ENCODE measurements at places on chromosomes 12 and 14.
A peak's percentile ranks its signal among the peaks of the same experiment; 100 is the strongest.

DNA sequence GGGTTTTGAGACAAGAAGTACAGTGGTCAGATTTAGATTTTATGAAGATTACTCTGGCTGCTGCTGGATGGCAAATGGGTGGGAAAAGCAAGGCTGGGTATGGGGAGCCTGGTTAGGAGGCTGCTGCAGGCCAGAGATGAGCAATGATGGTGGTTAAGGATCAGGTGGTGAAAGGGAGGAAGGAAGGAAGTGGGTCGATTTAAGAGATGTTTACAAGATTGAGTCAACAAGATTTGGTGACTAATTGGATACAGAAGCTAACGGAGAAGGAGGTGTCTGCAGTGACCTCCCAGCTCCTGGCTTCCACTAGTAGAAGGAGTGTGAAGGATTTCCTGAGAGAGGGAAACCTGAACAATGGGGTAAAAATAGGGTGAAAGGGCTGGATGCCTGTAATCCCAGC, 18.7 kb downstream of the NOS1 start:
- DNase-seq: no peak

GRCh38 chr14:35189422-35189821, 67.1 kb downstream of the PRORP start:
- no peak for DNase-seq

DNA sequence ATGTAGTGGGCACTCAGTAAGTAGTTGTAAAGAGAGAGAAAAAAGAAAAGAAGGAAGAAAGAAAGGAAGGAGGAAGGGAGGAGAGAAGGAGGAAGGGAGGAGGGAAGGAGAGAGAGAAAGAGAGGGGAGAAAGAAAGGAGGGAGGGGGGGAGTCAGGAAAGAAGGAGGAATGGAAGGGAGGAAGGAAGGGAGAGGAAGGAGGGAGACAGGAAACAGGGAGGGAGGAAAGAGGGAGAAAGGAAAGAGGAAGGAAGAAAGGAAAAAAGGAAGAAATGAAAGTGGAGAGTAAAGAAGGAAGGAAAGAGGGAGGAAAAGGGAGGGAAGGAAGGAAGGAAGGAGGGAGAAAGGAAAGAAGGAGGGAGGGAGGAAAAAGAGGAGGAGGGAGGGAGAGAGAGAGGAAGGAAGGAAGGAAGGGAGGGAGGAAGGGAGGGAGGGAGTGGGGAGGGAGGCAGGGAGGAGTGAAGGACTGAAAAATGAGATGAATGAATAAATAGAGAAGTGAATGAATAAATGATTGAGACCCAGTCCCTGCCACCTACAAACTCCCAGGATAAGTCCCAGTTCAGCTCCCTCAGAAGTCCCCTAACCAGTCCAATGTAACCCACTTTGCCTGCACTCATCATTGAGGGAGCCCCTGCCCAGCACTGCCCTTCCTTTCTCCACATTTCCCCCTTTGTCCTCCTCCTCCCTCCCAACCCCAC, 739.0 kb upstream of the TBX3 start:
- DNase-seq: no peak

- no peak for DNase-seq
These were observed 1.2 kb upstream of the C14orf180 start for GRCh38 chr14:104578321-104578720.

DNA sequence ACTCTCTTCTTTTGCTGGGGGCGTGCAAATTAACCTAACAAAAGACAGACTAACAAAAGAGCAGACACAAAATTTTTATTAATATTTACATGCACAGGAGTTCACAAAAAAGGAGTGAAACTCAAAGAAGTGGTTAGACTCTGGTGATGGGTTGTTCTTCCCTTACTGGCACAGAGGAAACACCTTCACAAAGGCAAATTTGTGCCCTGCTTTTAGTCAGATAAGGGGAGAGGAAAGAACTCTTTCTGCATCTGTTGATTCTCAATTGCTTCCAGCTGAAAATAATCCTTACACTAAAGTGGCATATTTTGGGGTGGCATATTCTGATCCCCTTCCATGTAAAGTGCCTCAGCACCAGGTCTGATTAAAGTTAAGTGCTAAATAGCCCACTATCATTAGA, 190.2 kb upstream of the AMIGO2 start:
- no peak for DNase-seq

DNA sequence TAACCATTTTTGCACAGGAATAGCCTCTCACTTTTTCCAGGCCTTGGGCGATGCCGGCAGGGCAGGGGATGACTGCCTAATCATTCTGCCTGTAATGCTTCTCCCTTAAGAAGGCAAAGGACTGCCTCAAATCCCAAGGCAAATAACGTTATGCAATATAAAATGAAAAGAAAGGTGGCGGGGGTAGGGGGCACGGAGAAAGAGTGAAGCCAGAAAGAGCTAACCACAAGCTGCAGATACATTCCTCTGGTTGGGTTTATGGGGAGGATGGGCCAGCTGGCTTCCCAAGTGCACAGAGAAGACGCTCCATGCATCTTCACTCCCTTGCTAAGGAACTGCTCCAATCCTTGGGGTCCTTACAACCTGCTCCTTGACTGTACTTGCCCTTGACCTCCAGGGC, 229.5 kb downstream of the FOXN3 start:
- DNase-seq: no peak

- DNase-seq: no peak
These were observed 905.4 kb downstream of the SLC16A7 start for GRCh38 chr12:60501124-60501729.

DNA sequence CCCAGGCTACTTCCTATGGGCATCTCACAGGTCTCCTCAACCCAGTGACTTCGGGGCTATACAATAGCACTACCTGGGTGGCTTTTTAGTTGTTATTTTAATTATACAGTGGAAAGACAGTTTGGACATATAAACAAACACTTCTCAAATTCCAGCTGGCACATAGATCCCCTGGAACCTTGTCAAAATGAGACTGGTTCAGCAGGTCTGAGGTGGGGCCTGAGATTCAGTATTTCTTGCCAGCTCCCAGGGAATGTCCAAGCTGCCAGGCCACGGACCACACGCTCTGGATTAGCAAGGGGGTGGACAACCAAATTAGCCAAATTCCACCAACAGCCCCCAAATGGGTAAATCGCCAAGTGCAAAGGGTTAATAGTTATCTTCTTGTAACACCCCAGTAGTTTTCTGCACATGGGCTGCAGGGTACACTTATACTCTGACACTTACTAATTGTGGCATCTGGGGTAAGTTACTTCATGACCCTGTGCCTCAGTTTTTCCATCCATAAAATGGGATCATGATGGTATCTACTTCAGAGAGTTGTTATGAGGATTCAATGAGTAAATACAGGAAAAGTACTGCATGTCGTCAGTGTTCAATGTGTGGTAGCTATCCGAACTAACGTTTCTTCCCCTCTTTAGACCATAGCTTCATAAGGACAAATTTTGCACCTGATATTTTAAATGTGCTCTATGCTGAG, 789.4 kb upstream of the TBX3 start:
- DNase-seq: peak; percentile 32

DNA sequence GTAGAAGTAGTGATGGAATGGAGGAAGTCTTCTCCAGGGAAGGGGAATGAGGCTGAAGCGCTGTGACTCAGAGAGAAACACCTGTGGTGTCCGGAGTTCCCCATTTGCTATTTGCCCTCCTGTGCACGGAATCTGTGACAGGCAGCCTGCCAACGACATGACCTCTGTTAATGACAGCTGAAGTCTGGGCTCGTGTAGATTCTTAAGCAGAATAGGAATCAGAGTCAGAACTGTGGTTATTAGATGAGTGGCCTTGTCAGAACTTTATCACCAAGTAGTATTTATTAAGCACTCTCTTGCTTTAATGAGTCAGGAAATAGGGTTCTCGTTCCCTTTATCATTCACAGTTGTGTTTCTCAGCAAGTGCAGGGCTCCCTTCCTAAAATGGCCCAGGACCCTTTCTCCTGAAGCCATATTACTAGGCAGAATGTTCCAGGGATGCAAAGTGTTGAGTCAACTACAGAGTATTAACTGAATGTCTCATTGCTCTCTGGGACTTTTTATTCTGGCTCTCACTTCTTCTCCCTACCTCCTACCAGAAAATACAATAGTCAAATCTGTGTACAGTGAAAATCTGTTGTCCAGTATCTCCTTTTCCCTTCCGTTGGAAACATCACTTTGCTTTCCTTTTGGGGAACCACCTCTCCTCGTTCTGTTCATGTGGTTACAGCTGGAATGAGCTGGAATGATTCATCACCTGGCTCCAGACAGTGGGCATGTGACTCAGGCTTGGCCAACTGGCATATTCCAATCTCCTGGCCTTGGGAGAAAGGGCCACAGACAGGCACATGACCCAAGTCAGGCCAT, 77.8 kb upstream of the MAX start:
- DNase-seq: no peak

DNA sequence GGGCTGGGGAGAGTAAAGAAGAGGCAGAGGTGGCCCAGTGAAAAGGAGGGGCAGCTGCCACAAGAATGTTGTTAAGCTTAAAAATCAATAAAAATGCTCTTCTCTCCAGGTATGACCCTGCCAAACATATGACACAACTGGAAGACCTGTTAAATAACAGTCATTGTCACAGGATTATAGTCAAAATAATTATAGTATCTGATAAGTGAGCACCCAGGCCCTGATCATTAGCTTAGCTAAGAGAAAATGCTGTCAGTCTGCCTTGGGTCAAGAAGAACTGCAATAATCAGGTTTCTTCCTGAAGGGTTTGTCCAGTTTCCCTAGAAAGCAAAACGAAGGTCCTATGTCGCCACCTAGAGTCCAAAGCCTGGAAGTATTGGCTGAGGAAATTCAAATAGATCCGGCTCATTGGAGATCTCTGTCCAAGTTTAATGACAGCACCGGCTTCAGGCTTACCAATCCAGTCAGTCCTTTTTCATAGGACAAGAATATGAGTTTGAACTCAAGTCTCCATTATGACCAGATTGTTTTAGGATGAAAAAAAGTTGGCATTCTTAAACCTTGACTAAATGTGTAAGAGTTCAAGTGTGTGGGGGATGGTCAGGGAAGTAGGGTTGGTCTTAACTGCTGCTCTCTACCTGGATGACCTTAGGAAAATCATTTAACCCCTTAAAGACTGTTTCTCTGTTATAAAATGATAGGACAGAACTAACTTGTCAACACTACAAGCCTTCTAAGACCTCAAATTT, 22.5 kb upstream of the NKX2-8 start:
- DNase-seq: peak; percentile 93

DNA sequence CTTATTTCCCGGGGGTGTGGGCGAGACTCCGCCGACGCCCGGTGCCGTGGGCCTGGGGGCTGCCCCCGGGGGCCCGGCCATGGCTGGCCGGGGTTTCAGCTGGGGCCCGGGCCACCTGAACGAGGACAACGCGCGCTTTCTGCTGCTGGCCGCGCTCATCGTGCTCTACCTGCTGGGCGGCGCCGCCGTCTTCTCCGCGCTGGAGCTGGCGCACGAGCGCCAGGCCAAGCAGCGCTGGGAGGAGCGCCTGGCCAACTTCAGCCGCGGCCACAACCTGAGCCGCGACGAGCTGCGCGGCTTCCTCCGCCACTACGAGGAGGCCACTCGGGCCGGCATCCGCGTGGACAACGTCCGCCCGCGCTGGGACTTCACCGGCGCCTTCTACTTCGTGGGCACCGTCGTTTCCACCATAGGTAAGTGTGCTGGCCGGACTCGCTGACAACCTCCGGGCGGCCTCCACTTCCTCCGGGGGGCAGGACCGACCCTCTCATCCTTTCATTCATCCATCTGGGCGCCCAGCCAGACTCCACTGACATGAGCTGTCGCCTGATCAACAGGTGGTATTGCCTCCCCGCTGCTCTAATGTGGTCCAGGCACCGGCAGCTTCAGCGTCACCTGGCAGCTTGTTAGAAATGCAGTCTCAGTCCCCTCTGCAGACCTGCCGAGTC, 467 bp downstream of the KCNK13 start:
- peak; percentile 25 for DNase-seq

DNA sequence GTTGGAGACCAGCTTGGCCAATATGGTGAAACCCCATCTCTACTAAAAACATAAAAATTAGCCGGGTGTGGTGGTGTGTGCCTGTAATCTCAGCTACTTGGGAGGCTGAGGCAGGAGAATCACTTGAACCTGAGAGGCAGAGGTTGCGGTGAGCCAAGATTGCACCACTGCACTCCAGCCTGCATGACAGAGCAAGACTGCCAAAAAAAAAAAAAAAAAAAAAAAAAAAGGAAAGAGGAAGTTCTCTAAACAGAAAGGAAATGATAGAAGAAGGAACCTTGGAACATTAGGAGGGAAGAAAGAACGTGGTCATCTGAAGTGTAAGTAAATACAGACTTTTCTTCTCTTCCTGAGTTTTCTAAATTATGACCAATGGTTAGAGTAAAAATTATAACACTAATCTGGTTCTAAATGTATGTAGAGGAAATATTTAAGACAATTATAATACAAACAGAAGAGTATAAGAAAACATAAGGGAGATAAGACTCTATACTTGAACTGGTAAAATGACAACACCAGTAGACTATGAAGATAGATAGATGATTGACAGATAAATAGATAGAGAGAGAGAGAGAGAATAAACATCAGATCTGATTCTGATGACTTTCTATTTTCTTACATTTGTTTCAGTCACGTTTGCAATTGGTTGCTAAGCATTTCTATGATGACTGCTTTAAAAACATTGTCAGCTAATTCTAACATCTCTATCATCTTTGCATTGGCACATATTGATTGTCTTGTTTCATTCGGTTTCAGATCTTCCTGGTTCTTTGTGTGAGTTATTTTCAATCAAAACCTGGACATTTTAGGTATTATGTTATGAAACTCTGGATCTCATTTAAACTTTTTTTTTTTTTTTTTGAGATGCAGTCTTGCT, 12.9 kb upstream of the CORO1C start:
- DNase-seq: no peak

DNA sequence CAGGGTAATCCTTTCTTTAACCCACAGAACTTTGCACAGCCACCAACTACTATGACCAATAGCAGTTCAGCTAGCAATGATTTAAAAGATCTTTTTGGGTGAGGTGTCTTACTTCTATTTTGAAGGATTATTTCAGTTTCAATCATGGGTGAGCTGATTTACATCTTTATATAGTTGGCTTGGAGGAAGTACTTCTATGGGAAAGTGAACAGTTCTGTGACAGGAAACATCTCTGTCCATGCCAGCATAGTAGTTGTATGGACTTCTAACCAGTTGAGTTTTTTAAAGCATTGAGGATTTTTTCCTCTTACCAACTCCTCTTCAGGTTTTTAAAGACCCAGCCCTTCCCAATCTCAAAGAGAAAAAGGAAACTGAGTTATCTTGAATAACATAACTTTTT, 17.8 kb upstream of the SLC17A8 start:
- DNase-seq: no peak
